ENCODE measurements at places on chromosomes 3 and 15. TPM values are rescaled to one million over a fixed set of nuclear protein-coding genes. Genes with fewer than 3 reads are reported as not detected.

KLHL40 gene
- not detected for polyA plus RNA-seq

PML gene
- 37.0 TPM for polyA plus RNA-seq

GRCh38 chr15:82133251-82133650, 87.4 kb upstream of the MEX3B start:
- H3K36me3 ChIP-seq, result no peaks in the 10 kb centered on the region

- H3K27me3 ChIP-seq, result no peaks in the 10 kb centered on the region
- DNase-seq, result no peak
- H3K4me1 ChIP-seq, result no peaks in the 10 kb centered on the region
- no peak overlapping the region for H3K4me3 ChIP-seq
- H3K36me3 ChIP-seq, result no peaks in the 10 kb centered on the region
These were observed 8.7 kb upstream of the KY start for GRCh38 chr3:134659391-134660045.

GRCh38 chr3:108297647-108298046, 1.3 kb downstream of the HHLA2 start:
- H3K27me3 ChIP-seq, result no peaks in the 10 kb centered on the region
- no peaks in the 10 kb centered on the region for H3K4me1 ChIP-seq
- no peak for DNase-seq
- H3K4me3 ChIP-seq, result no peak overlapping the region

DNA sequence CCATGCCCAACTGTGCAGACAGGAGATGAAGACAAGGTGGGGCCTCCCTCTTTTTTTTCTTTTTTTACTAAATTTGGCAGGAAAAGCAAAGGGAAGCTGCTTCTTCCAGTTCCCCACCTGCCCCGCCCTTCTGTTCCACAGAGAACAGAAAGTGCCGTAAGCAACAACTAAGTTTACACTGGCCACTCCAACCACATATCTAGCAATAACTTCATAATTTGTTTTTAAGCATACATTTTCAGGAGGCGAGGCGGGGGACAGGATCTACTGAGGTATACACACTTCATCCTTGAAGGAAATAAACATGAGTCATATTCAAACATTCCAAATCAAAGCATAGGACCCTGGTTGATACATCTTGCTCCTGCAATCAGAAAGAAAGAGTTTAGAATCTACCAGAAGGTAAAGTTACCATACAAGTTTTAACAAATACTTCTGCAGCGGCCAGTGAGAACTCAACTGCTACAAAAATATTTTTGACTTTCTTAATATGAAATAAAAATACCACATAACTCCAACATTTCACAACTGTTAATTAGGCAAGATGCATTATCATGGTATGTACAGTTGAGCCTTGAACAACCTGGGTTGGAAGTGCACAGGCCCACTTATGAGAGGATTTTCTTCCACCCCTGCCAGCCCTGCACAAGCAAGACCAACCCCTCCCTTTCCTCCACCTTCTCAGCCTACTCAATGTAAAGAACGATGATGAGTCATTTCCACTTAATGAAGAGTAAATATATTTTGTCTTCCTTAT, 50.7 kb downstream of the FOXP1 start:
- no peak overlapping the region for H3K27ac ChIP-seq
- no peaks in the 10 kb centered on the region for H3K36me3 ChIP-seq
- H3K4me3 ChIP-seq, result no peak overlapping the region
- no peaks in the 10 kb centered on the region for H3K27me3 ChIP-seq

CASR gene
- not detected for polyA plus RNA-seq

DNA sequence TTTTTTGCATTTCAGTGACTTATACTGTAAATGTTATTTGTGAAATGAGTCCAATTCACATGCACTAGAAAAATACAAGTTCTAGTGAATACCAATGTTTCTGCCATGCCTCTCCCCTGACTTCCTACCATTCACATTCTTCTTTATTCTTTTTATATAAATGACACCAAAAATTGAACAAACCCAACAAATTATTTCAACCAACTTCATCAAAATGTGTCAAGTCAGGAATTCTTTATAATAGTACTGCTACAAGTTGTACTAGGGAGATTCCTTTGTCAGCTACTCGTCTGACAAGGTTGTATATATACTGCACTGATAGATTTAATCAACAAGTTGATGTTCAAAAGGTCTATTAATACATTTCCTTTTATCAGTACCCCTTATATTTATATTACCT, 3.0 kb downstream of the TBL1XR1 start:
- H3K4me3 ChIP-seq, result no peak overlapping the region
- H3K36me3 ChIP-seq, result no peaks in the 10 kb centered on the region
- H3K27me3 ChIP-seq, result no peaks in the 10 kb centered on the region
- no peak for DNase-seq

DNA sequence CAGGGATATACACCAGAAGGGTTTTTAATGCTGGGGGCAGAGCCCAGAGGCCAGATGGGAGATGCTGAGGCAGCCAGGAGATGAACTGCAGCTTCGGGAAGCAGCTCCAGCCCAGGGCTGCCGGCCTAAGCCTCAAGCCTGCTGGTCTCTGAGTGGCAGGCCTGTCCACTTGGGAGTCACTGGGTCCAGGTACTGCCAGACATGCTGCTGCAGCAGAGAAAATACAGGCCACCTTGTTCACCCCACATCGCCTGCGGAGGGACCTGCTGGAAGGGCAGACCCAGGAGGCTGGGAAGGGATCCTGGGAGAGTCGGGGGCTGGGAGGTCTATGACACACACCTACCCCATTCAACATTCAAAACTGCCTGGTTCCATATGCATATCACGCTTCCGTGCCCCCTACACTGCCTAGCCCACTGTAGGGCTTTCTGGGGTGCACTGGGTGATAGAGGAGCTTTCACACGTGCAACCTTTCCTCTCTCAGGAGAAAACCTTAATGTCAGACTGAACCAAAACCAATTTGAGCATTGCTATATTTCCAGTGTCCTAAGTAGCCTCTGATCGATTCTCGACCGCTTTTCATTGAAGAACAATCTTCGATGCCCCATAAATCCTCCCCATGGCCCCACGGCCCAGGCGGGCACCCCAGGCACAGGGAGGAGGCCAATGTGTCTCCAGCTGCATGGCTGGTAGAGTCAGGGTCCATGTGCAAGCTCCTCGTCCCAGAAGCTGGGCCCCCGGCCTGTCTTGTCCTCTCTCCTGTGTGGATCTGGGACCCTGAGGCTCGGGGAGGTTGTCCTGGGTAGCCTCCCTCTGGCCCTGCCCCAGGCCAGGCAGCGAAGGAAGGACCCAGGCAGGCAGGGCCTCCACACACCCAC, 147.4 kb downstream of the ATP10A start:
- DNase-seq, result no peak
- no peaks in the 10 kb centered on the region for H3K27me3 ChIP-seq
- H3K27ac ChIP-seq, result no peak overlapping the region
- H3K4me1 ChIP-seq, result no peaks in the 10 kb centered on the region

NAA80 gene
- 14.0 TPM for polyA plus RNA-seq

GRCh38 chr15:101307897-101308603, 13.0 kb upstream of the SNRPA1 start:
- H3K36me3 ChIP-seq, result no peaks in the 10 kb centered on the region
- no peaks in the 10 kb centered on the region for H3K4me1 ChIP-seq
- no peak for DNase-seq
- no peak overlapping the region for H3K4me3 ChIP-seq
- H3K27me3 ChIP-seq, result peaks cover 8% of the 10 kb centered on the region
- no peak overlapping the region for H3K27ac ChIP-seq

DNA sequence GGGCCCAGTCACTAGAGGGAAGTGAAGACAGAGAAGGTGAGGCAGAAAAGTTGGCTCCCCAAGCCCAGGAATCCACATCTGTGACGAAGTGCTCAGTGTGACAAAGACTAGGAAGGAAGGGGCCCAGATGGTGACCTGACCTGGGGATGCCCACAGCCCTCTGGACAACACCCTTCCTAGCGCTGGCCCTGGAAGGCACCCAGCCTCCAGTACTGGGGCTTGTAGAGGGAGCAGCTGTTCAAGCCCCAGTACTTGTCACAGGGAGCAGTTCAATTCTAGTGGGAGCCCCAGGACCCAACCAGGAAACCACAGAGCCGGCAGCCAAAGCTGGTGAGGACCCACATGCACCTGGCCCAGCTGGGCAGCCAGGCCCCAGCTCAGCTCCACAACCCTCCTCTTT, 190.8 kb downstream of the XXYLT1 start:
- no peak overlapping the region for H3K27ac ChIP-seq
- H3K4me3 ChIP-seq, result no peak overlapping the region
- H3K36me3 ChIP-seq, result no peaks in the 10 kb centered on the region
- H3K27me3 ChIP-seq, result no peaks in the 10 kb centered on the region

GRCh38 chr3:145383416-145383815, 777.6 kb downstream of the PLOD2 start:
- H3K27ac ChIP-seq, result no peak overlapping the region
- H3K27me3 ChIP-seq, result no peaks in the 10 kb centered on the region
- H3K4me1 ChIP-seq, result no peaks in the 10 kb centered on the region
- no peak for DNase-seq
- H3K36me3 ChIP-seq, result no peaks in the 10 kb centered on the region
- H3K4me3 ChIP-seq, result no peak overlapping the region

DNA sequence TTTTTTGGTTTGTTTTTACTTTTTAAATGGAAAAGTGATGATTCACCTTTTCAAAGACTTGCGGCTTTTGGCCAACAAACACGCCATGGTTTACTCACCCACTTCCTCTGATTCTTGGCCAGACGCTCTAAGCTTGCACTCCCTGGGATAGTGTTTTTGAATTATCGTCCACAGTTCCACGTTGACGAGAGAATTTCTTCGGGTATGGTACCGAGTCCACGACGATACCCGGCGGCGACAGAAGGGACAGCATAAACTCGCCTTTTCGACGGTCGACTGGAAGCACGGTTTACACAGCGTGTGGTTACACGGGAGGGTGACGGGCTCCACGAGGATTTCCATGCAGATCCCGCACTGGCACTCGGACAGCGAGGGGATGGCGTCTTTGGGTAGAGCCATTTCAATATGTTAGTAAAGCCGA, 783 bp downstream of the RNF168 start:
- no peaks in the 10 kb centered on the region for H3K36me3 ChIP-seq
- H3K27me3 ChIP-seq, result no peaks in the 10 kb centered on the region
- peak; percentile 60 for DNase-seq
- peak overlapping the region; percentile 89 for H3K4me3 ChIP-seq
- H3K4me1 ChIP-seq, result peaks cover 25% of the 10 kb centered on the region

DNA sequence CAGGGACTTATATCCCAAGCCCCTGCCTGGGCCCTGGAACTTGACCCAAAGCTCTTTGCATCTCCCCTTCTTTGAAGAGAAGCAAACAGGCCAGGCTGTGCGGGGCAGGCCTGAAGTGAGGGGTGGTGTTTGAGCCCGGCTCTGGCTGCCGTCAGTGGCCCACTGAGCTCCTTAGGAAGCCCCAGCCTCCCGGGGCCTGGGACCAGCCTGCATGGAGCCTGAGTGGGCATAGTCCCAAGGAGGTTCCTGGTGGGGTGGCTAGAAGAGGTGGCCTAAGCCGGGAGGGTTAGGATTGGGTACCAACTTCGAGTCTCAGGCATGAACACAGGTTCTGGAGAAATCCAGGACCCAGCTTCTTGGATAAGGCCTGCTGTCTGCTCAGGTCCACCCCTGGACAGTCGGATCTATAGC, 6.4 kb downstream of the TMIE start:
- DNase-seq, result peak; percentile 10
- no peak overlapping the region for H3K4me3 ChIP-seq
- no peaks in the 10 kb centered on the region for H3K36me3 ChIP-seq
- no peak overlapping the region for H3K27ac ChIP-seq
- no peaks in the 10 kb centered on the region for H3K27me3 ChIP-seq
- H3K4me1 ChIP-seq, result no peaks in the 10 kb centered on the region

GRCh38 chr15:54307926-54308325, 329.7 kb downstream of the UNC13C start:
- no peaks in the 10 kb centered on the region for H3K4me1 ChIP-seq
- H3K27ac ChIP-seq, result no peak overlapping the region
- no peaks in the 10 kb centered on the region for H3K36me3 ChIP-seq
- no peak for DNase-seq
- H3K27me3 ChIP-seq, result no peaks in the 10 kb centered on the region

GRCh38 chr3:73868688-73869315, 244.1 kb upstream of the PDZRN3 start:
- no peaks in the 10 kb centered on the region for H3K27me3 ChIP-seq
- no peaks in the 10 kb centered on the region for H3K4me1 ChIP-seq
- no peaks in the 10 kb centered on the region for H3K36me3 ChIP-seq
- H3K27ac ChIP-seq, result no peak overlapping the region
- H3K4me3 ChIP-seq, result no peak overlapping the region

GRCh38 chr3:60277361-60277800, 973.9 kb downstream of the FHIT start:
- H3K36me3 ChIP-seq, result no peaks in the 10 kb centered on the region
- H3K4me3 ChIP-seq, result no peak overlapping the region
- no peaks in the 10 kb centered on the region for H3K27me3 ChIP-seq
- DNase-seq, result no peak
- no peaks in the 10 kb centered on the region for H3K4me1 ChIP-seq

DNA sequence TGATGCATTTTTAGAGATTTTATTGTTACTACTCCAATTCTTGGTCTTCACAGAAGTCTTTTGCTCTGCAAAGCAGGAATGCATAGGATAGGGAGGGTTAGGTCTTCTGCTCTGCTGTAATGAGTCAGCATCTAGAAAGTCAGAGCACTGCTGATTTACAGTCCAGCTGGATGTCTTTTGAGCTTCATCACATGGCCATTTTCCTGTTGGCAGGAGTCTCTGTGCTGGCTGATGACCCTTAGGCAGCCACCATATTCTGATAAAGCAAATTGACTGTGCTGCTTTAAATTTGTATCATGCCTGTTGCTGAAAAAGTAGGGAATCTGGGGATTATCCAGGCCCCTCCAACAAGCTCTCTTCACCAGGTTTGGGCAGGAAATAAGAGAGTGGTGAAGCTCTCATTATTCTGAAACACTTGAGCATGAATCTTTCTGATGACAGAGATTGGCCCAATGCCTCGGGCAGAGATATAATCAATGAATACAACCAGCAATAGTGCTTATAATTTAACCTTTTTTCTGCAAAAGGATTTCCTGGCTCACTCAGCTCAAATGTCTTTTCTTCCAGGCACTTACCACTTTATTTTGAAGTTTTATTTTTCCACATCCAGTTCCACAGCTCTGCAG, 9.7 kb upstream of the CRBN start:
- H3K27me3 ChIP-seq, result no peaks in the 10 kb centered on the region
- no peaks in the 10 kb centered on the region for H3K36me3 ChIP-seq
- no peaks in the 10 kb centered on the region for H3K4me1 ChIP-seq
- no peak for DNase-seq
- H3K4me3 ChIP-seq, result no peak overlapping the region

- H3K36me3 ChIP-seq, result no peaks in the 10 kb centered on the region
- no peaks in the 10 kb centered on the region for H3K27me3 ChIP-seq
- no peak within 1 kb of the TSS for H3K4me3 ChIP-seq
- H3K4me1 ChIP-seq, result peaks cover 18% of the 10 kb centered on the region
- DNase-seq, result peak; percentile 78
These were observed at the start of gene ACOX2 for GRCh38 chr3:58536501-58537411. TSS of gene ACOX2 (minus strand) at chr3:58537190. CDS start at chr3:58535106, 2,084 bp downstream.

GRCh38 chr15:67762610-67763368, 62.5 kb upstream of the SKOR1 start:
- peak; percentile 54 for DNase-seq
- no peaks in the 10 kb centered on the region for H3K27me3 ChIP-seq
- no peak overlapping the region for H3K4me3 ChIP-seq
- no peaks in the 10 kb centered on the region for H3K4me1 ChIP-seq
- no peaks in the 10 kb centered on the region for H3K36me3 ChIP-seq
- no peak overlapping the region for H3K27ac ChIP-seq

Measured in adrenal gland (tissue), 19 donors.